H4 (cell line): ENCODE measurements at places on chromosomes 16 and 17. TPM values are rescaled to one million over a fixed set of nuclear protein-coding genes. Genes with fewer than 3 reads are reported as not detected.

DNA sequence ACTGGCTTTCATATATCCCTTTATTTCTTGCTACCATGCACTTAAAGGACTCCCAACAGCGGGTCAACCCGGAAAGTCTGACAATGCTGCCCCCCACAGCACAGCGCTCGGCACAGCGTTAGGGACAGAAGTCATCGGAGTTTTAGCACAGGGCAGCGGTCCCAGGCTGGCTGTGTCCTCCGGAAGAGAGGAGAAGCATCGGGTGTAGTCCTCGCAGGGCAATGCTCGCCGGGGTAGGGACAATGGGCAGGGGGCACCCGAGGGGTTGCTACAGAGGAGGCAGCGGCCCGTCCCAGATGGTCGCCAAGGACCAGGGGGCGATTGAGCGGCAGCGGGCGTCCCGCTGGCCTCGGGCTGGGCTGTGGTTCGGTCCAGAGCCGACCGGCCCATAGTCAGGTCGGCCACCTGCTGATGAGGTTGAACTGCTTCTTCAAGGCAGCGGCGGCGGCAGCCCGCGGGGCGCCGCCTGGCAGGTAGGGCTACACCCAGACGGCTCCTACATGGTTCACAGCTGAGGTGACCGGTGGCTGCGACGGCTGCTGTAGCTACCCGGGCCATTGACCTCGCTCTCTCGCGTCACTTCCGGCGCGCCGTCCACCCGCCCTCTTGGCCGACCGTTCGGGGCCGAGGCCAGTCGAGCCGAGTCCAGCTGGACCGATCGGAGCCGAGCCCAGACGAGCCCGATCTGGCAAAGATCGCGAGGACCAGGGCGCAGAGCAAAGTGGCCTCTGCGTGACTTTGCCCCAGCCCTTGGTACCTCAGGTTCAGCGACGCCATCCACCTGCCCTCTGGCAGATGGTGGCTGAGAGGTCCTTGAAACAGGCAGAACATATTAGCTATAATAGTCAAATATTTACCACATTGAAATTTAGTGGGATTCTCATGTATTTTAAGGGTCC is 4.7 kb upstream of the LCMT1 start:
- peak; percentile 86 for DNase-seq

Gene TNFRSF17
- not detected in 2 replicates for total RNA-seq

DNA sequence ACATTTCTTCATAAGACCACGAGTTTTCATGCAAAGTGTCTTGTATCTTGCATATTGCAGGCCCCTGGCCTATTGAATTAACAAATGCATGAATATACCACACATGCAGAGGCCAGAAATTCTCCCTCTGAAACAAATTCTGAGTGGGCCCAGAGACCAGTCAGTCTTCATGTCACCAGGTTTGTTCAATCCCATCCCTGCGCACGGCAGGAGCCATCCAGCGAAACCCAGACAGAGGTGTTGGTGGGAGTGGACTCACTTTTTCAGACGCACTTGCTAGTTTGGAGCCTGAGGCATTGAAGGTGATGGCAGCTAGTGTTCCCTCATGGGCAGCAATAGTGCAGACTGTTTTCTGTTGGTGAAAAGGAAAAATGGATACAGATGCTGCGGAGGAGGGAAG is 21.9 kb downstream of the WIPI1 start:
- DNase-seq, result no peak

DNA sequence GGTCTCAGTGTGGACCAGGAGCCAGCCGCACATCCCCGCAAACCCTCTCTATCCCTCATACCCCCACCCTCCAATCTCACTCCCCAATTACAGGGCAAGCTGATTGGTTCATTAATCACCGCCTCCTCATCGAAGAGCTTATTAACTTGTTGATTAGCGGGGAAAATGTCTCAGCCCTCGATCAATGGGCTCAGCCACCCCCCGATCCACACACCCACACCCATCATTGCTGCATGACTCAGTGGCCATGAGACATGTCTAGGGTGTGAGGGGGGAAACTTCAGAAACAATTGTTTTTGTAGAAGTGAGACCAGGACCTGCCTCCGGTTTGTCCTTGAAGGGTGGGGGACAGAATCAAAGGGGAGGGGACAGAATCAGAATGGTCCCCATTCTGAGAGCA is 2.5 kb upstream of the PYY start:
- no peak for DNase-seq
